Activated CD4-positive, alpha-beta T cell treated with anti-CD3 and anti-CD28 coated beads, Interleukin-2, amount 50 U/mL, for 24 hours (primary cell): ENCODE measurements at places on chromosomes 7 and 10.

DNA sequence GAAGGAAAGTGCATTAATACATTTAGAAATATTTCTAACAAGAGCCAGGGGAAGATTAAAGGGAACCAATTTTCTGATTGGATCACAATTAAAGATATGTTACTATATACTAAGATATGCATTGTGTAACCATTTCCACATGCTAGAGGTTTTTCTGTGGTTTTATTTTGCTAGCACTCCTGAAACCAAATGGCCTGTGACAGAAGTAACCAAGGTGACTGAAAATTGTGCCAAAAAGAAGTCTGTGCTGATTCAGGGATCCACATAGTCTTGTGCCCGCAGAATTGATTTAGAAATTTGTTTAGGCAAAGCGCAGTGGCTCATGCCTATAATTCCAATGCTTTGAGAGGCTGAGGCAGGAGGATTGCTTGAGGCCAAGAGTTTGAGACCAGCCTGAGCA lies 1.8 kb downstream of the CC2D2B start:
- DNase-seq: no peak

- no peak for DNase-seq
Measured at GRCh38 chr7:124764847-124765400, 668 bp downstream of the GPR37 start.

DNA sequence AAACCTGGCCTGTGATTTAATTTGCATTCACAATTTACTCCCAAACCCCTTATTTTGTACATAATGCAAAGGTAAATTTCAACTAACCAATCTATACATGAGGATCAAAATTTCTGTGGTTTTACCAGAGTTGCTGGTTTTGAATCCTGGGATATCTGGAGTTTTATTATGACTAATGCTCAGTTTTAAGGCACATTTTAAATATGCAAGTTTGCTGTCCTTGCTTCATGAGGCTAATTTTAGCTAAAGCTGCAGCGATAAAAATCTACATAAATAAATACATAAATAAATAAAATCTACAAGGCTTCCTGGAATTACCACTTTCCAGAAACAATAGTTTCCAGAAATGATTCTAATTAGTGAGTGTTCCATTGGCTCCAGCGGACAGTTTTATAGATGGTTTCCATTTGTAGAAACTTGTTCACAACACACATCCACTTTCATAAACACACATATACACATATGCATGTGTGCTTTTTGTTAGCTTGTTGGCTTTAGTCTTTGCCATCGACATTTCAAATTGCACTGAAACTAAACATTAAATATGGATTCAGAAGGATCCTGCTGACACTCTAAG lies 339.5 kb upstream of the NRP1 start:
- no peak for DNase-seq

DNA sequence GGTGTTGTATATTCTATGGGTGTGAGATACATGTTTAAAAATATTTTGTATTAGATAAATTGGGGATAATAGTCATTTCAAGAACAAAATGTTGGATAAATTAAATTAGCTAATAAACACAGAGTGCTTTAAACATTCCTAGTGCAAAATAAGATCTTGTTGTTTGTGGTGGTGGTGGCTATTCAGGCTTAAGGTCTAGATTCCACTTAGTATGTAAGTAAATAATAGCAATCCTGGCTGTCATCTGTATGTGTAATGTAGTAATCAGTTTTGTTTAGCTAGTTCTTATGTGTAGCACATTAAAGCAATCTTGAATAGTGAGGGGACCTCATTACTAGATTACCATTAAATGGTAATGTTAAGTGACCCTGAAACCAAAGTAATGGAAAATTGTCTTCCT lies 48.7 kb downstream of the KAT6B start:
- no peak for DNase-seq

DNA sequence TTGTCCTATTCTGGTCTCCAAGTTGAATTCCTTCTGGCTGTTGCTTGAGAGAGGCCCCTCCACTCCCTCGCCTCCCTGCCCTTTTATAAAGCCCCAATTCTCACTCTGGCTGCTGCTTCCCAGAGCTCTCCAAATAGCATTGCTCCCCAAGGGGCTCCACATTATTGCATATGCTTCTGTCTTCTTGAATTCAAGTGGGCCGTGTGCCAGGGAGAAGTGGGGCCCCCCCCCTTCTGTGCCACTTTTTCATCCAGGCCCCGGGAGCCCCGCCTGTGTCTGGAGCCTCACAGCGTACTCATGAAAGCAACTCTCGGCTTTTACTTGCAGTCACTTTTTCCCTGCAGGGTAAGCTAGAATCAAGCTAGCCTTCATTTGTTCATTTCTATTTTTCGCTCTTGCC lies 265.1 kb downstream of the CCSER2 start:
- no peak for DNase-seq

DNA sequence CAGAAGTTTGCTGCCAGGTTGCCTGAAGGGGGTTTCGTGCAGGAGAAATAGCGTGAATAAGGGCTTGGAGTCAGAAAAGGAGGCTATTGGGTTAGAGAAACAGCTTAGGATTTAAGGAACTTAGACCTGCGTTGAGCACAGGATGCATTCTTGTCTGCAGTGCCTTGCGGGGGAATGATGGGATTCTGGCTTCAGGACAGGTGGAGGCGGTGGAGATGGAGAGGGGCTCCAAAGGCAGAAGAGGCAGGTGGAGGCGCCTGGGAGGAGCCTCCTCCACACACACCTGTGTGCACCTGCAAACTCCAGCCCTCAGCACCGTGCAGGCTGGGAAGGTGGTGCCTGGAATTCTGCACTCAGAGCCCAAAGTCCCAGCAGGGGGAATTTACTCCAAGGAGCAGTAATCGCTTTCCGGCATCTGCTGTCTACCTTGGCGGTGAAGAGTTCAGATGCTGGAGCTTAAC lies 1.8 kb downstream of the CLIP2 start:
- no peak for DNase-seq

DNA sequence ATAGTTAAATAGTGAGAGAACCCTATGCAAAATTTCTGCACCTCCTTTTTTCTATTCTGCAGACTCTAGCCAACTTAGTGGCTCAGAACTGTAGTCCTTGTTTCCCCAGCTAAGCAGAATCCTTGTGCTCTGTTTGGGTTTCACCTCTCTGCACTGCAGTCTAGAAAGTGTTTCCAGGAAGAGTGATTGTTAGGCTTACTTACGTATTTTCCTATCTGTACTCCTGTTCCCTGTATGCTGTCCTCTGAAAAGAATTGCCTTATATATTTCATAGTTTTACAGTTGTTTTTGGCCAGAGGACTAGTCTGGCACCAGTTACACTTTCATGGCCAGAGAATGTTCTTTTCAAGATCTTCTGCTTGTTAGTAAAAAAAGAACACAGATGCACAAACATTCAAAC lies 154.6 kb upstream of the POT1 start:
- no peak for DNase-seq

GRCh38 chr10:112332022-112332421 lies 41.9 kb upstream of the ACSL5 start:
- DNase-seq: no peak

DNA sequence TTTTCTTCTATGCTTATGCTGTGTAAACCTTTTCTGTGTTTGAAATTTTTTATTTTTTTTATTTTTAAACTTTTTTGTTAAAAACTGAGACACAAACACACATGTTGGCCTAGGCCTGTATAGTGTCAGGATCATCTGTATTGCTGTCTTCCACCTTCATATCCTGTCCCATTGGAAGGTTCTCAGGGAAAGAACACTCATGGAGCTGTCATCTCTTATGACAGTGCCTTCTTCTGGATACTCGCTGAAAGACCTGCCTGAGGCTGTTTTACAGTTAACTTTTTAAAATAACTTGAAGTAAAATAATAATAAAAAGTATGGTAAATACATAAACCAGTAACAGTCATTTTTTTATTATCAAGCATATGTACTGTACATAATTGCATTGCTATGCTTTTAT lies 34.1 kb downstream of the CREM start:
- no peak for DNase-seq

- DNase-seq: no peak
Measured at GRCh38 chr7:106110238-106110560, 1.9 kb downstream of the SYPL1 start.
